Suppressor macrophage treated with lipopolysaccharide for 1 hour (primary cell): ENCODE measurements at places on chromosomes 3 and 15.

- DNase-seq, result no peak
Measured at GRCh38 chr3:50630877-50631276, 13.9 kb downstream of the MAPKAPK3 start.

DNA sequence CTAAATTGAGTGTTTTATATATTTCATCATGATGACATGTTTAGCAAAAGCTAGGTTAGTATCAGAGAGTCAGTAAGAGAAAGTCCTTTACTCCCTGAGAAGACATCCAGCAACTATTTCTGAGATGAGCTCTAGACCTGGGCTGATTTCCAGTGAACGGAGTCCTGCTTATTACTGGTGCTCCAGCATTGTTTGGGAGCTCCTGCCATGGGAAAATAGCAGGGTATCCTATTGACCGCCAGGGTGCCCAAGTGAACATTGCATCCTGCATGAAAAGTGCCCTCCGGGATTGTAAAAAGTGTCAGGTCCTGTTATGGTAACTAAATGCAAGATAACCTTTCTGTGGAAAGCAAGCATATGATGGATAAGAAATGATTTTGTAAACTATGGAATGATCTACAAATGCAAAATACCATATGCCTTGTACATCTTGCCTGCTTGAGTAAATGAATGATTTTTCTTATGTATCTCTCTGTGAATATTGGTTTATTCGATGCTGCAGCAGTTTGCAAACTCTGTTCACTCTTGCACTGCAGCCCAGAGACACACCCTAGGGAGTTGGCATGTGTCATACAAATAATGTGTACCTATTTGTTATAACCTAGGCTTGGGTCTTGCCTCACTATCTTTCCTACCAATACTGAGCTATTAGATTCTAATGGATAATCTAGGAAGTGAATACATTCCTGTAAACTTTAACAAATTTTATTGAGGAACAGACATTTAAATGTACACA is 96.7 kb downstream of the IL5RA start:
- no peak for DNase-seq

GRCh38 chr3:172808969-172809546 is 58.5 kb downstream of the ECT2 start:
- DNase-seq, result peak; percentile 62

- no peak for DNase-seq
Measured at GRCh38 chr3:111539351-111540331, 2.4 kb upstream of the CD96 start.

- DNase-seq, result no peak
Measured at GRCh38 chr3:138065949-138066348, 49.5 kb downstream of the DZIP1L start.

GRCh38 chr3:141849056-141849815 is 27.2 kb upstream of the ATP1B3 start:
- DNase-seq, result peak; percentile 50
